Fibroblast of skin of right biceps (primary cell): ENCODE measurements at places on chromosomes 6 and 20.

GRCh38 chr20:38805502-38805957 is at the start of gene PPP1R16B:
TSS of gene PPP1R16B (plus strand) at chr20:38805697. CDS start at chr20:38835926, 30,229 bp downstream.
- DNase-seq: peak; percentile 12

- DNase-seq: no peak
These were observed 64.0 kb downstream of the CTCFL start for GRCh38 chr20:57460781-57461465.

GRCh38 chr6:20317430-20317829 is 84.2 kb upstream of the E2F3 start:
- no peak for DNase-seq

GRCh38 chr6:130934848-130935585 is 107.8 kb downstream of the SMLR1 start:
- DNase-seq: peak; percentile 56

- DNase-seq: no peak
These were observed 233.5 kb upstream of the TAB2 start for GRCh38 chr6:149084026-149084425.

GRCh38 chr20:62148908-62149314 is 5.3 kb downstream of the SS18L1 start:
- no peak for DNase-seq

DNA sequence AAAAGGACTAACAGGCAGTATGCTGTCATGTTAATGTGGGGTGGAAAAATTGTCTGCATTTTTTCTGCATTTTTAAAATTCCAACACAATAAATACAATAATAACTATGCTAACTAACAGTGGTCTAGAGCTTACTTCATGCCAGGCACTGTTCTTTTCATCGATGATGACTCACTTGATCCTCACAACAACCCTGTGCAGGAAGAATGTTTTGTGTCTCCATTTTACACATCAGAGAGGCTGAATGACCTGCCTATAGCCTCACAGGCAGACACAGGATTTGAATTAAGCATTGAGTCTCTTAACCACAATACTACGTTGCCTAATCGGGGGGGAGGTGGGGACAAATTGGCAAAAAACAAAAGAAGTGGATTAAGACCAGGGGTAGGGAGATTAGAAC is 26.9 kb upstream of the FANCE start:
- DNase-seq: peak; percentile 98

- DNase-seq: peak; percentile 83
These were observed 282.5 kb downstream of the ESR1 start for GRCh38 chr6:152089992-152090391.

- no peak for DNase-seq
These were observed 2.5 kb downstream of the MYLK4 start for GRCh38 chr6:2748183-2748582.

DNA sequence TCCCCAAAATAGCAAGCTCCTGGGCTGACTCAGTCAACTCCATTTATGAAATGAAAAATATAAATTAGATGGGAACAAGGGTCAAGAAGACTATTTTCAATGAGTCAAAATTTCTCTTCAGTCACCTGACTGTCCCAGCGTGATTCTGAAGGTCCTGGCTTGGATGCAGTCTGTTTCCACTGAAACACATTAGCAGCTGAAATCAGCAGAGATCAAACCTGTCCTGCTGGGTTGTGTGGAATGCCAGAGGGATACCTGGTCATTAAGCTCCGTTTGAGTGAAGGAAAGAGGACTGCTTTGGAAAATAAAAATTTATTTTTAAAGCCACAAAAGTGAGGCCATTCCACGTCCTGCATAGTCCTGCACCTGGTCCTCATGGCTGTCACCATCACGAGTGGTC is 37.4 kb downstream of the PXDC1 start:
- no peak for DNase-seq

- no peak for DNase-seq
These were observed at the start of gene GABRR1 for GRCh38 chr6:89217299-89217910. TSS of gene GABRR1 (minus strand) at chr6:89217358. CDS start at chr6:89217322, 36 bp downstream.

DNA sequence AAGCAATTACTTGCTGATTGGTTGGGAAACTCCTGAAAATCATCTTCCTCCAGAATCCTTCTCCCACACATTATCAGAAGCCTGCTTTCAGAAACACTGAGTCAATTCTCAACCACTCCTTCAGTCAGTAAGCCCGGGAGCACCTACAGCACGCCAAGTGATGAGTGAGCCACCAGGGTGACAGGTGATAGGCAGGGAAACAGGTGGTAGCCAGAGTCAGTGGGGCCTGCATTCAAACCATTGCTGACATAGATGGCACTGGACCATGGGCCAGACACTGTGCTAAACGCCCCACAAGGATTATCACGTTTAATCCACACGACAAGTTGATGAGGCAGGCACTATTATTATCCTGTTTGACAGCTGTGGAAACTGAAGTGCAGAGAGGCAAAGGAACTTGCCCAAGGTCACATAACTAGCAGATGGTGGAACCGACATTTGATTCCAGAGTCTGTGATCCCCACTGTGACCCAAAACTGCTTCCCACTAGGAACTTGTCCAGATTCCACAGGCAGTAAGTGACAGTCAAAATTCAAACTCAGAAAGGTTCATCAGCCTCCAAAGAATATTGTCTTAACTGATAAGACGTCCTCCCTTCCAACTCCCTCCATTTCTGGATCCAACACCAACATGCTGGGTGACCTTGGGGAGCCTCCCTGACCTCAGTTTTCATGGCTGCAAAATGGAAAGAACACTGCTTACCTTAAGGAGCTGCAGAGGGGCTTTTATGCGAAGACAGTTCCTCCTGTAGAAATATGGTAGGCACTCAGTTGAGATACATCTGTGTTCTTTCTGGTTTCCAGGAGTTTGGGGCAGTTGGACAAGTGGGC is 23.9 kb upstream of the TOP1 start:
- no peak for DNase-seq

- no peak for DNase-seq
These were observed 2.0 kb downstream of the NEDD9 start for GRCh38 chr6:11230158-11231107.

GRCh38 chr6:167759206-167759605 is 67.5 kb upstream of the AFDN start:
- no peak for DNase-seq

GRCh38 chr6:83781506-83781905 is 71.7 kb upstream of the RIPPLY2 start:
- DNase-seq: no peak

DNA sequence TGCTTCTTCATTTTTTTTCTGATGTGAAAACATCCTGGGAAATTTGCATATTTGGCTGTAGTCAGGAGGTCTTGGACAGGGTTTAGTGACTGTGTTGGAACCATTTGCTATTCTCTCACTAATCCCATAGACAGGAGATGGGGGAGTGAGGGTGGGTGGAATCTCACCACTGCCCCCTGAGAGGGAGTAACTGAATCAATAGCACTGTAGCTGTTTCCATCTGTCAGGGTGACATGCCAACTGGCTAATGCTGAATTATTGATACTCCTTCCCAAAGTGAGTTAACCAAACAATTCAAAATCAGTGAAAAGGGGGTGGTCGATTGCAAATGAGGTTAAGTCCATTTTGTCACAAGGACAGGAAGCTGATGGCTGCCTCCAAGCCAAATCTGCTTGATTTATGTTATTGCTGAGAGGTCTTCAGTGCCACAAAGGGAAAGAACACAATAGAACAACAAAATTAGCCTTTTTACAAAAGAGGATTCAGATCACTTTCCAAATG is 55.1 kb upstream of the B3GAT2 start:
- no peak for DNase-seq

GRCh38 chr6:31575335-31575901 is at the start of gene TNF:
TSS of gene TNF (plus strand) at chr6:31575565. CDS start at chr6:31575742, 177 bp downstream.
- DNase-seq: no peak

GRCh38 chr20:51426718-51427650 is 115.5 kb downstream of the NFATC2 start:
- no peak for DNase-seq

DNA sequence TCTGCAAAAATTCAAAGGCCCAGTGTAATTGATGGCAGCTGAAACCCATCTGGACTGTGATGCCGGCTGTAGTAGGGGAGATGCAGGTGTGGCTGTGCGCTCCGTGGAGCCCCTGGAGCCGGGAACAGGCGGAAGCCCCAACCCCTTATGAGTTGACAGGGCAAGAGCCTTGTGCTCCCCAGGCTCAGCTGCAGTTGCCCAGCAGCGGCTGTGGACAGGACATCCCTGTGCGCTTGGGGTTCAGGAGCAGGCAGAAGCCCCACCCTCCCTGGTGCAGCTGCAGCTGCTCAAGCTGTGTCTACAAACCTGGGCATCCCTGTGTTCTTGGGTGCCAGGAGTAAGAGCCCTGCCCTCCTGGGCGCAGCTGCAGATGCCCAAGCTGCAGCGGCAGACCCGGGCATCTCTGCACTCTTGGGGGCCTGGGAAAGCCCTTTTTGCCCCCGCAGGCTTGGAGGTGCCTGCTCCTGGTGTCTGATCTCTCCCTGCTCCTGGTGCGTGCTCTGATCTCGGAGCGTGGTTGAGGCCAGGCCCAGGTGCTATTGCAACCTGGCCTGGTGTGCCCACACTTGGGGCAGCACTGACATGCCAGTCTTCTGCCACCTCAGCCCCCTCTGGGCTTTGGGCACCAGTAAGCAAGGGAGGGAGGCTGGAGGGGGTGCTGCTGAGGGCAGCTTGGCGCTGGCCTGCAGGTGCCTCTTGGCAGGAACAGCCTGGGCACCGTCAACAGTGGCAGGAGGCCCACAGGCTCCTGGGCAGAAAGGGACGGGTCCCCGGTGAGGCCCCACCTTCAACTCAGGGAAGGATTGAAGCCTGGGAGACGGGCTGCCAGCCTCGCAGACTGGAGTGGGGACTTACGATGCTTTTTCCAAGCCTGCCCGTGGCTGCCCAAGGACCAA is 30.3 kb downstream of the OR2J2 start:
- DNase-seq: no peak

GRCh38 chr20:48384147-48384818 is 443.5 kb downstream of the PREX1 start:
- DNase-seq: no peak

DNA sequence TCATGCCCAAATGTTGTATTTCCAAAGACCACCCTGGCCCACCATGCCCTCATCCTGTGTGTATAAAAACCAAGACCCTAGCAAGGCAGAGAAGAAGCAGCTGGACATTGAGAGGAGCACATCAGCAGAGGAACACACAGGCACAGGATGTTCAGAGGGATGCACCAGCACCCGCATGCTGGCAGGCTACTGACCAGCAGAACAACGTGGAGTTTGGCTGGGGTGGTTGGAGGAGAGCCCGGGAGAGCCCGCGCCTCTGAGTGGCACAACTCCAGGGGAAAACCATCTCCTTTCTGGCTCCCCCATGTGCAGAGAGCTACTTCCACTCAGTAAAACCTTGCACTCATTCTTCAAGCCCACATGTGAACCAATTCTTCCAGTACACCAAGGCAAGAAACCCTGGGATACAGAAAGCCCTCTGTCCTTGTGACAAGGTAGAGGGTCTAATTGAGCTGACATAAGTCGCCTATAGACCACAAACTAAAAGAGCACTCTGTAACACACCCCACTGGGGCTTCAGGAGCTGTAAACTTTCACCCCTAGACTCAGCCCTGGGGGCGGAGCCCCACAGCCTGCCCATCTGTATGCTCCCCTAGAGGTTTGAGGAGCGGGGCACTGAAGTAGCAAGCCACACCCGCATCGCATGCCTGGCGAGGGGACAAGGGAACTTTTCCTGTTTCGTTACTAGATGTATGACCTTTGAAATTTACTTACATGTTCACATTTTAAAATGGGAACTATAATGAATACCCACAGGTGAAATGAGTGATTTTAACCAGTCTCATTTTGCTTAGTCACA is 831.5 kb upstream of the CITED2 start:
- no peak for DNase-seq

- peak; percentile 78 for DNase-seq
These were observed 291.2 kb upstream of the ADGRB3 start for GRCh38 chr6:68343901-68344300.

- DNase-seq: no peak
These were observed 298.4 kb upstream of the PRDM1 start for GRCh38 chr6:105787747-105788146.

GRCh38 chr20:24502661-24503060 is 33.2 kb downstream of the SYNDIG1 start:
- peak; percentile 58 for DNase-seq

GRCh38 chr6:166474721-166475565 is 92.2 kb upstream of the MPC1 start:
- DNase-seq: no peak

DNA sequence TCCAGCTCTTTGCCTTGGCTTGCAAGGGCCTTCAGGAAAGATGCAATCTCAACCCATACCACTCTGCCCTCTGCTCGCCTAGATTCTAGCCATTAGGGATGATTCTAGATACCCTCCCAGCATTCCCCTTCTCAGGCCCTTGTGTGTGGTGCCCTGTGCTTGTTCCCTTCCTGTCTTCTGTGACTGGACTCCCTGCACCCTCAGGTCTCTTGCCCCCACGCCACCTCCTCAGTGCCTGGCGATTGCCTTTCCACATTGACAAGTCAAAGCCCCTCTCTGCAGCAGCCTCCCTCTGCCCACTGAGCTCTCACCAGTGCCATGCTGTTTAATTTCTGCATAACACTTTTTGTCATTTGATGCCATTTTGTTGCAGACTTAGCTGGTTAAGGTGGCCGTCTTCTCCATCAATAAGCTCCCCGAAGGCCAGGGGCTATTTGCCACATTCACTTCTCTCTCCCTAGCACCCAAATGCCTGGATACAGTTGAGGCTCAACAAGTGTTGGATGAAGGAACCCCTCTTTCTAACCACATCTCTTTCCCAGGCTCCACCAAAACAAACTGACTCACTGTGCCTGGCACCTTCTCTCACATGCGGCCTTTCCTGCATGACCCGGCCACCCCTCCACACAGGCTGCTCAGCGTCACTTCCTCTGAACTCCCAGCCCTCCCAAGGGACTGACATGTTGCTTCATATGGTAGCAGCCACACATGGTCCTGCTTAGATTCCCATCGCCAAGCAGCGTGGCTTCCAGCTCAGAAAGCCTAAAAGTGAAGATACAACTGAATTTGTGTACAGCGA is 4.6 kb upstream of the TXNDC5 start:
- peak; percentile 91 for DNase-seq

GRCh38 chr6:1027109-1027794 is 284.6 kb upstream of the FOXQ1 start:
- peak; percentile 81 for DNase-seq

DNA sequence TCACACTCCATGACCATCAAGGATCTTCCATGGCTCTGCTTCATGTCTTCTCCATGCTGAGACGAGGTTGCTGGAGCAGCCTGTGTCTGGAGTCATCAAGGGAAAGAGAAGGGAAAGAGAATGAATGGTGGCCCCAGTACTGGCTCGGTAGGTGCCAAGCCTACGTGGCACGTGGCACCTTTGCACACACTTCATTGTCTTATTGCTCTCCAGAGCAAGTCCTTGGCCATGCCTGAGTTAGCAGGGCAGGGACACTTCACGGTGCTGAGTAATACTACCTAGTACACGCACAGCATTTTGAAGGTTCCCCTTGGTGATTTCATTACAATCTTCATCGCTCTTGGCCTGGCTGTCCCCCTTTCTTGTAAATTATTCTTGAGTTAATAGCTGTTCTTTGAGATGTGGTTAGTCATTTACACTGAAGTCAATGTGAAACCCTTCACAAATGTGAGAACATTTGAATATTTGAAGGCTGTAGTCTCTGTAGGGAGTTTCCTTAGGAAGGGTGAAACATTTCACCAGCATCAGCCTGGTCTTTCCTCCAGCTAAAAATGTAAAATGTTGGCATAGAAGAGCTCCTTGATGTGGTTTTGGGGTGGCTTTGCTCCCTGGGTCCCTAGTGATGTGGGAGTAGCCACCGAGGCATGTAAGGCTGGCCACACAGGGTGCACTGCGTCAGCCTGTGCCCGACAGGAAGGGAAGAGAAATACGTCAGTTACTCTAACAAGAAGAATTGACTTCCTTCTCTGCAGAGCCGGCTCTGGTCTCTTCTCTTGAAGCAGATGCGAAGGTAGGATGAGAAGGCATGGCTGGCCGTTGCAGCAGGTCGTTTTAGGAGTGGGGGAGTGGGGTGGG is at the start of gene SYTL3:
SYTL3 (plus strand) TSS at position 766 of the 855 bp plus-strand sequence. CDS start 13,215 bp downstream, outside the sequence.
- peak; percentile 88 for DNase-seq
